ENCODE measurements at places on chromosomes 6 and 20. TPM values are rescaled to one million over a fixed set of nuclear protein-coding genes. Genes with fewer than 3 reads are reported as not detected.

- DNase-seq, result no peak
Measured at GRCh38 chr20:64065062-64065973, 2.3 kb downstream of the TCEA2 start.

DNA sequence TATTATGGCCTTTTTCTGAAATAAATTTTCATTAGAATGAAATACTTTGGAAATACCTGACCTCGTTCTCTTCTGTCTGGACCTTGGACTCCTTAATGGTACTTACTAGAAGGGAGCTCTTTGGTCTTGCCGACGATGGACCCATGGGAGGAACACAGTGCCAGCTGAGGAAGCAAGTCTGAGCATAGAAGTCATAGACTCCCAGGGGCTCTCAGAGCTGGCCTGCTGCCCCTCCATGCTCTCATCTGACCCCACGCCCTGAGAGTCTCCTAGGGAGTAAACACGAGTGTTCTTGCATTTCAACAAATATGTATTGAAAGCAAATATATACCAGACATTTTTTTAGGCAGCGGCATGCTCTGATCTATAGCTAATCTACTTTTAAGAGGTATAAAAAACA, 87.8 kb downstream of the PLEKHG1 start:
- DNase-seq, result no peak

DNA sequence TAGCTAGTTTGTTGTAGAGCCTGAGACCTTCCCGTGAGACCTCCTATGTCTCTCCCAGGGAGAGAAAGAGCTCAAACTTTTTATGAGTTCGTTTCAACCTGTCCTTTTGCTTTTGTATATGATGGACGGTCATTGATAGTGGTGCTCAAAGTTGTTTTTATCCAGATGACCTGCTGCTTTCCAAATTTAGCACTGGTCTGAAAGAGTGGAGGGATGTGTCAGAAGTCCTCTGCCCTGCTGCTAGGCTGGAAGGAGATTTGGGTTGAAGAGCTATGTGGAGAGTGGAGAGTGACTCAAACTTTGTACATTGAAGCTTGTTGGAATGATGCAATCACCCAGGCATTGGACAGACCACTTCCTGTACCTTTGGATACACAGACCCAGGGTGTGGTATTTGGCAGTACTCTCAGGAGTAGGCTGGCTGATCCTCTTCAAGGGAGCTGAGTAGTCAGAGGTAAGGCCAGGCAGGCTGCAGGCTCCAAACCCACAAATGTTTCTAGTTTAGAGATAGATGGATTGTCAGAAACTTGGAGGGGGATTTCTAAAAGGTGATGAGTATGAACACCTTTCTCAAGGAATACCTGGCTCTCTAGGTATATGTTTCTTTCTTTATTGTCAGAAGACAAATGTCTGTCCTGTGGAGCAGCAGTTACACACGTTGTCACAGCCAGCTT, 49.4 kb upstream of the RREB1 start:
- peak; percentile 98 for DNase-seq

DNA sequence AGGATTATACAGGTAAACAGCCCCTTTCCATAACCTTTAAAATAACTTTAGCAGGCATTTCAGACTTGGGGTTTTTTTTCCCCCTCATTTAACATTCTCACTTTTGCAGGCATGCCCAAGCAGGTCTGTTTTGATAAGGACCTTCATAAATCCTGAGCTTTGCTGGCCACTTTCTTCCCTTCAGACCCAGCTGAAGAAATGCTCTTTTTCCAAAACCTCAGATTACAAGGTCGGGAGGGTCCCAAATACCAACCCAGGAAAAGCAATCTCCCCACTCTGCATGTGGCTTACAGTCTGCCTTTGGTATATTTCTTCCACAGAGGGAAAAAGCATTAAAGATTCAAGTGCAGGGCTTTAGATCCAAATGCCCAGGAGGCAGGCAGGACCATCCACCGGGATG, 6.8 kb downstream of the NFATC2 start:
- no peak for DNase-seq

Gene HLA-DQA1
- not detected for total RNA-seq

Gene SLC17A9
- not detected for total RNA-seq

Gene HLA-DRB1
- total RNA-seq, result not detected

Gene BCAS1
- total RNA-seq, result 0.07 TPM

Gene RBM24
- total RNA-seq, result 13.2 TPM

All from A172 (cell line).